Amniotic stem cell (primary cell): ENCODE measurements at places on chromosomes 16 and 17.

GRCh38 chr16:71912534-71913275 is 17.4 kb downstream of the IST1 start:
- DNase-seq: no peak

- DNase-seq: no peak
Measured at GRCh38 chr16:23949630-23950290, 114.0 kb downstream of the PRKCB start.

GRCh38 chr17:66025551-66025950 is 166.4 kb downstream of the CEP112 start:
- DNase-seq: no peak

- peak; percentile 96 for DNase-seq
Measured at GRCh38 chr17:15651583-15652110, 32.1 kb upstream of the FBXW10B start.

GRCh38 chr17:58684003-58684402 is 7.8 kb downstream of the TEX14 start:
- no peak for DNase-seq

- DNase-seq: no peak
Measured at GRCh38 chr17:72119077-72119872, 1.5 kb upstream of the SOX9 start.

DNA sequence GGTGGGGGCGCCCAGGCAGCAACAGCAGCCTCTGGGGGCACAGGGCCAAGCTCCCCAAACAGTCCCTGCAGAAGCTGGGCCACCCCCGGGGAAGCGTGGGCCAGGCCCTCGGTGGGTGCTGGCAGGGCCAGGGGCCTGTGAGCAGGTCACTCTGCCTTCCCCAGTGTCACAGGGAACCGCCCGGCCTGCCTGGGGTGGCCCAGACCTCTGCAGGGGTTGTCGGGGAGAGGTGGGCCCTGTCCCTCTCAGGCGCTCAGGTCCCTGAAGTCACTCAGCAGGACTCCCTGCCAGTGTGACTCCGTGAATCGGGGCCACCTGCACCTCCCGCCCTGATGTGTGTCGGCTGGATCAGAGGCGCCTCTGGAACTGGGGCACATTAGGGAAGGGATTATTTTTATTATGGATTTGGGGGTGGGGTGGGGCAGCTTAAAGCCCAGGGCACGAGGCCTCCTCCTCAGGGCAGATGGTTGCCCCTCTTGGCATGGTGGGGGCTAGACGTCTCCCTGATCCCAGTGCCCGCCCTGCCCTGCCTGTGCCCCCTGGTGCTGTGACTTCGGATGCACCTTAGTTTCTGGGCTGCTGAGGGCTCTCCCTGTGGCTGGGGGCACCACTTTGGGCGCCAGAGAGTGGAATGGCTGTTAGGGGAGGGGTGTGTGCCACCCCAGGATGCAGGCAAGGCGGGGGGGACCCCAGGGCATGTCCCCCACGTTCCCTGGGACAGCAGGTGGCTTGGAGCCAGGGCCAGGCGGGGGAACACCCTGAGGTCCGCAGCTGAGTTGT is 1.2 kb upstream of the GNG13 start:
- DNase-seq: no peak

GRCh38 chr17:73838815-73839214 is 194.6 kb upstream of the SDK2 start:
- no peak for DNase-seq

GRCh38 chr17:18156976-18157280 is 26.7 kb upstream of the ALKBH5 start:
- DNase-seq: no peak

DNA sequence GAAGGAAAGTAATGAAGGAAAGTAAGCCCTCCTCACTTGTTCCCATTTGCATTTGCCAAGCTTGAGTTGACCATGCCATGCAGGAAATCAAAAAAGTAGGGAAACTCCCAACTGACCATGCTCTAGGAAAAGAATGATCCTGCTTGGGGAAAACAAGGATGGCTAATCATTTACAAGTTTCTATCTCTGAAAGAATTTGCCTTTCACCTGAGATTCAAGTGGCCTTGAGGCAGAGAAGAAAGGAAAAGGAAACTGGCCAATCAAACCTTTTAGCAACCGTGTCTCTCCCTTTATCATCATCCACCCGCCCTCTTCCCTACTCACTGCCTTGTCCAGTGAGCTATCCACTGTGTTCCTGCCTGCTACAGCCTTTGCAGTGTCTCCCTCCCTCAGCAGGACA is 757.2 kb upstream of the SOX9 start:
- DNase-seq: no peak

- DNase-seq: no peak
Measured at GRCh38 chr16:85991425-85991824, 92.5 kb downstream of the IRF8 start.

DNA sequence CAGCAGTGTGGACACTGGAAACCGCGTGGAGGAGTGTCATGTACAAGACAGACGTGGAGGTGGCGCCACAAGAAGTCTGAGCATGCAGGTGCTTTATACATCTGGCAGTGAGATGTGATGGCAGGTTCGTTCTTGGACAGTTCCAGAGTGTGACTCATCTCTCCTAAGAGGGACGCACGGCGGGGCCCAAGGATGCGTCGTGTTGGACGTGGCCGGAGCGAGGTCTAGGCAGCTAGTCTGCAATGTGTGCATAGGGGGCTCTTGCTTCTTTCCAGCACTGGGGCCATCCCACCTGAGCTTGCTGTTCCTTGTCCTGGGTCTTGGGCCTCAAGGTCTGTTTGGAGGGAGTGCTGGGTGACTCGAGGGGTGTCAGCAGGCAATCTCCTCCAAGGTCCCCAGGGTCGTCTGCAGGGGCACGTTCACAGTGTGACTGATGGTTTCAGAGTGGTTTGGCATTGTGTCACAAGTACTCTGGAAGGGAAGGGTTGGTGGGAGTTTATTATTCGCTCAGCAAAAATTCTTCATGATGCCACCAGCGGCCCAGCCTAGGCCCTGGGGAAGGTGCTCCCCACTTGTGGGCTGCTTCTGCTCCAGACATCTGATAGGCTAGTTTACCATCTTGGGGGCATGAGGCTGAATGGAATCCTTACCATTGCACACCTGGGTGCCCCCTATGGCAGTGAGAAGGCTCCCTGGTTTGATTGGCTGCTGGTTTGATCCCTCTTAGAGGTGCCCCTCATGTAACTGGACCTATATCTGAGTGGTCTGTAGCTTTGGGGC is 22.1 kb downstream of the SPACA3 start:
- DNase-seq: no peak

DNA sequence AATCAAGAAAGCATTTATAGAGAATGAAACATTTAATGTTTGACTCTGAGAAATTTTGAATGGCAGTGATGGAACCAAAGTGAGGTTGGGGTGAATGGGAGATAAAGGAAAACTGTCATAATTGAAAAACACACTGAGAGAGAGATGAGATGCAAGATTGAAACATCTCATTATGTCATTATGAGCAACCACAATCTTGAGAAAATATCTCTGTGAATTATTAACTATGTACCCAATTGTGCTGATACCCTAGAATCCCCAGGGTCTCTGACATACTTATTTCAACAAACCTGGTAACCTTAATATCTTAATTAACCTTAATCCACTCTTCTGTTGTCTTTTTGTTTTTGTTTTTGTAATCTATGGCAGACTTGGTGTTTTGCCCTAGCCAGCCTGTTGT is 143.5 kb upstream of the HLF start:
- no peak for DNase-seq

- DNase-seq: no peak
Measured at GRCh38 chr16:10613785-10614485, 33.5 kb upstream of the EMP2 start.

GRCh38 chr16:84585886-84586285 is 32.0 kb downstream of the COTL1 start:
- no peak for DNase-seq

DNA sequence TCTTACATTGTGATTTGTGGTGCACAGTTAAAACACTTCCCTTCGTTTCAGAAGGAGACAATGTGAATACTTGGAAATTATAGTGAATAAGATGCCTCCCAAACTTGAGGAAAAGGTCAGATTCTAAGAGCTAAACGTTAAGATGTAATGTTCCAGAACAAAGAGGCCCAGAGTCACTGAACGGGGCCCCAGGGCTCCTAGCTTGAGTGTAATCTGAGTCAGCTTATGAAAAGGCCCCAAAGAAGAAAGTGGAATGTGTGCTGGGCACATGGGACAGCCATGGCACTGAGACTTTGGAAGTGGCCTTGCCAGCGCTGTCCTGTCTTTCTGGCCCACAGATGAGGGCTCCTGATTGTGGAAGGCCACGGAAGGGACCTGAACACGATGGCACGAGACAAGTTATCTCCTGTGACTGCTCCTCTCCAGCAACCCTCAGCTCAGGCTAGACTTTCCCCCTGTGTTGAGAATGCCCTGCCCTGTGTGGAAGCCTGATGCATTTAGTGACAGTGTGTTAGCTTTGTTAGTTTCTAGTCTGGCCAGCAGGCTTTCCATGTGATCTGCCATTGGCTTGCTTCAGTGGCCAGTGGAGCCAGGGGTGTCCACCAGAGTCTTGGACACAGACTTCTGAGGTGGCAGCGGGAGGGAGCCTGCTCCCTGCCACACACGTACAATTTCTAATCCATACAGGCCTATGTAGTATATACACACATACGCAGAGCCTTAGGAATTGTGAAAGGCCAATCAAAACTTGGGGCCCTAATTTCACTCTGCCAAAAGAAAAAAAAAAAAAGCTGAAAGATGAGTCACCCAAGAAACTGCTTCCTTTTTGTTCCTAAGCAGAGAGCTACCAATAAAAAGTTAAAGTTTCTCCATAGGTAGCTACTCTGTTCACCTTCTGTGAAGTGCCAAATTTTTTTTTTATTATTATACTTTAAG is 13.1 kb downstream of the SPATA33 start:
- DNase-seq: no peak

- DNase-seq: no peak
Measured at GRCh38 chr16:84479716-84480450, 24.6 kb downstream of the MEAK7 start.

GRCh38 chr17:48247038-48247437 is 139.5 kb downstream of the SNX11 start:
- DNase-seq: no peak

DNA sequence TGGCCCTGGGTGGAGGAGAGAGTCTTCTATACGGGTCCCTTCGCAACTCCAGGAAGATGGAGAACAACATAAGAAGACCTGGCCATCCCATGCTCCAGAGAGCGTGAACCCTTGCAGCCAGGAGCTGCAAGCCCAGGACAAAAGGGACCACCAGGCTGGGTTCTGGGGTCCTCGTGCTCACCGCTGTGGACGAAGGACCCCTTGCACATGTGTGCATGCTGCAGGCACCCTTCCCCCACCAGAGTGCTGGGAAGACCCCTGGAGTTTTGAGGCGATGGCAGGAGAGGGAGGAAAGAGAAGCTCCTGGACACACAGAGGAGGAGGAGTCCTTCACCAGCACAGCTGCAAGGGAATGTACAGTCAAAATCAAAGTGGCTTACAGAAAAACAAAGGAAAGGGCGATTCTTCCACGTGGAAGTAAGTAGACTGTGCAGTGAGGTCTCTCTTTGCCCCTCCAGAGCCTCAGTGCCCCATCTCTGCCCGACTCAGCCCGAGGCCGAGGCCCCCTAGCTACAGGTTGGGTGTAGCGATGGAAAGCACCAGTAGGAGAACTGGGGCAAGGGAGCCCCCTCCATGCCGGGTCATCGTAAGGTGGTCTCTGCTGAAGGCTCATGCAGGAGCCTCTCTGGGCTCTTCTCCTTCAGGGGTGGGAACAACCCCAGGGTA is 51.3 kb downstream of the PIMREG start:
- DNase-seq: no peak

- no peak for DNase-seq
Measured at GRCh38 chr16:88005181-88005581, 53.9 kb downstream of the BANP start.

- DNase-seq: no peak
Measured at GRCh38 chr17:7133916-7134315, 19.3 kb upstream of the ASGR2 start.

GRCh38 chr17:18157354-18157985 is 26.2 kb upstream of the ALKBH5 start:
- no peak for DNase-seq
